ENCODE measurements at places on chromosomes 5 and 9.
A peak's percentile ranks its signal among the peaks of the same experiment; 100 is the strongest.

GRCh38 chr5:133482028-133482427 lies 130.3 kb downstream of the FSTL4 start:
- DNase-seq: no peak

- DNase-seq: no peak
Observed at GRCh38 chr9:126334721-126335621, 8.3 kb downstream of the MVB12B start.

- DNase-seq: no peak
Observed at GRCh38 chr5:135477613-135478066, 25.5 kb upstream of the TIFAB start.

- no peak for DNase-seq
Observed at GRCh38 chr5:97365163-97365845, 182.3 kb upstream of the RIOK2 start.

GRCh38 chr9:98007251-98007928 lies 24.2 kb downstream of the ANP32B start:
- DNase-seq: no peak

- no peak for DNase-seq
Observed at GRCh38 chr9:2307480-2307879, 292.3 kb downstream of the SMARCA2 start.

DNA sequence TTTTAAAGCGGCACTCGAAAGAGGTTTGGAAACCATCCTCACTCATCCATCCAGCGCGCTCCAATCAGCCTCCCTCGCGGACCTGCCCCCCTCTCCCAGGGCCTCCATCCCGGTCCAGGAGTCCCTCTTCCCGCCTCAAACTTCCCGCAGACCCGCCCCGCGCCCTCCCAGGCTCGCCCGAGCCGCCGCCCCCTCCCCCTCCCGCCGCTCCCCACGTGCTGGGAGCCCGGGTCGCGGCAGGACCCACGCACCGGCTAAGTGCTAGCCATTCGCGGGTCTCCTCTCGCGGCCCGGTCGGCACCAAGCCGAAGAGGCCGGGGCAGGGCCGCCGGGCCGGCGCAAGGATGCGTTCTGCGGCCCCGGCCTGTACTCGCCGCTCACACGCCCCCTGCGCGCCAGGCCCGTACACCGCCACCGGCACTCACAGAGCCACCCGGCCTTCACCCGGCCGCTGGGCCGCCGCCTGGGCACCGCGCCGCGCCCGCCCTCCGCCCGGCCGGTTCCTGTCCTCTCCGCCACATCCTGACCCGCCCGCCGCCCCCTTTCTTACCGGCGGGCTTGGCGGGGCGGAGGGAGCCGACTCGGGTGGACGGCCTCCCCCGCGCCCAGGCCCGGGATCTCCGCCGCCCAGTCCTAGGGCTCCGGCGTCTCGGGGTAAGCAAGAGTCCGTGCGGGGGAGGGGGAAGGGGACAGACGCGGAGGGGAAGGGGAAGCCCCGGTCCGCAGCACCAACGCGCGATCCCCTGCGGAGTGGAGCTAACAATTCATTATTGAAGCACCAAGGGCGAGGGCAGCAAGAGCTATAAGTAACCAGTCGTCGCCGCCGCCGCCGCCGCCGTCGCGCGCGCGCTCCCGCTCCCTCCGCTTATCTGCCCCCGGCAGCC lies 576 bp downstream of the CHD1 start:
- DNase-seq: peak; percentile 34

- no peak for DNase-seq
Observed at GRCh38 chr5:69312459-69313160, 20.0 kb downstream of the CCDC125 start.

DNA sequence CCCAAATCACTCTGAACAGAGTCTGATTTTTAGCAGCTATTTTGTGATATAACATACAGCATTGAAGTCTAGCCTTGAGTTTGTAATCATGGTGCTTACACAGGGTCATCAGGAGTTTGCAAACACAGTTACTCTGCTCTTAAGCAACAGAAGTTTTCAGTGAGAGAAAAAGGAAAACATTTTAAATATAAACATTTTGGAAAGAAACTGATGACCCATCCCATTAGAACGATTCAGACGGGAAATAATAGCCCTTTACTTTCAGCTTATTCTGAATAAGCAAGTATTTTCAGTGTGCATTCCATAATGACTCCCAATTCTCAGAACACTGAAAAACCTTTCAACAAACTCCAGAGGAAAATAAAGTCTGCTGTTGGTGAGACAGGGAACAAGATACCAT lies 46.7 kb upstream of the TMC1 start:
- DNase-seq: no peak
